COLO829 (cell line): ENCODE measurements at places on chromosomes 5 and 9.
A peak's percentile ranks its signal among the peaks of the same experiment; 100 is the strongest.

GRCh38 chr9:137453643-137454081 is 5.5 kb downstream of the NSMF start:
- peak; percentile 71 for DNase-seq

GRCh38 chr9:5843794-5844471 is 11.0 kb upstream of the ERMP1 start:
- no peak for DNase-seq

DNA sequence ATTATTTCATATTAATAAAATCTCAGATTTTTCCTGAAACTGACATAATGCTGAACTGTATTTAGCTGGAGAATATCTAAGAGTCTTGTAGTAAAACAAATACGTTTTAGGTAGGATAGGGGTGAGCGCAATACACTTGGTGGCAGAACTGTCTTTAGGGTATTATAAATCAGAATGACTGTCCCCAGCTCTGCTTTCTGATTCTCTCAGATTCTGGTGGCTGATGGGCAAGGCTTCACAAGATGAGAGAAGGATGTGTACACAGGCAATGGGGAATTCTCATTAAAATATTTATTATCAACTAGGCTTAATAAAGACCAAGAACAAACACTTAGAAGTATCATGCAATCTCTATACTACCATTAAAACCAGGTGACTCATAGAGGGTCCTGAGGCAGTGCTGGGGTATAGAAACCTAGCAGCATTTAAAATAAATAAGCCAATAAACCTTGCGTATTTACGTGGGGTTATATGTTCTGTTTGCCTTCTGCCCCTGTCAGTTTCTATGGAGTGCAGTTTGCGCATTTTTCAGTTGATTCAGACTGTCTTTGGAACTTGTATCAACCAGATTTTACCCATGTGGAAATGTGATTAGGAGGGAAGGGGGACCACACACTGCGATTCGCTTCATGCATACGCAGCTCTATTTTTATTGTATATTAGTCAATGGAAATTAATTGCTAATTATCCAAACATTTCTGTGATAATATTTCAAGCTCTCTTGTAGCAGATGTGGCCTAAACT is 1150.7 kb upstream of the WWC1 start:
- no peak for DNase-seq

DNA sequence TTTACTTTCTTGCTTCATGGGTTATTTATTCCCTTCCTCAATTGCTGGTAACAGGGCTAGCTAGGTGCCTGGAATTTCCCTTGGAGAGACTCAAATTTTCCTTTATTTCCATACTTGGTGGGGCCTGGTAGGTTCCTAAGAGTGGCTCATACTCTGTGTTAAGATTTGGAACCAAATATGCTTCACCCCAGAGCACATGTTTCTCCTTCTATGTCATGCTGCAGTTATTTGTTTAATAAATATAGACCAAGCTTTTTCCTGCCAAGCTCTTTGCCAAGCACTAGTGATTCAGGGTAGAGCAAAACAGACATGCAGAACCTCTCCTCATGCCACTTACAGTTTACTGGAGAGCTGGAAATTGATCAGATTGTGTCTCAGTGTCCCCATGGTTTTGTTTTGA is 290.3 kb upstream of the SGCD start:
- DNase-seq = no peak

DNA sequence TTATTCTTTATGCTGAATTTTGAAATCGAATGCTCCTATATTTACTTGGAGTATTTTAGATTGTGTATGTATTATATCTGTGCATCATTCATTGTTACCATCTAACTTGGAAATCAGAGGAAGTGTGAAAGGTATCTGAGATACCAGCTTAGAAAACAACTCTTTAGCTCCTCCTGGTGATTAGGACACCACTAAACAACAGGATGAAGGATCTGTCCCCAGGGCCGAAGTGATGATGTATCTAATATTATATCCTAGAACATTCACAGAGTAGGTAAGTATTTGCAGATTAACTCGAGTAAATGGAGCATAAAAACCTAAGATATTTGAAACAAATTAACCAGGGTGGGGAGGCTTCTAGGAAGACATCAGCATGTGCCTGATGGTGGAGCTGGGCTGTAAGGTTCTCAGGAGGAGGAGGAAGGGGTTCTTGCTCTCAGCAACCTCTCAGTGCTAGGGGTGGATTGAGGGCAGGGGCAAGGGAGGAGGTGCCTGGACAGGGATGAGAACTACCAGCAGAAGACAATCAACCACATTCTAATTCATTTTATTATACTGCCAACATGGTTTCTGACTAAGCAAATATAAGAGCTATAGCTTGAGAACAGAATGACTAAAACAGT is 2.6 kb upstream of the NFIL3 start:
- peak; percentile 63 for DNase-seq

- no peak for DNase-seq
These were observed 155.3 kb downstream of the ISOC1 start for GRCh38 chr5:129249886-129250285.

- no peak for DNase-seq
These were observed 25.0 kb upstream of the MATR3 start for GRCh38 chr5:139268364-139269202.

DNA sequence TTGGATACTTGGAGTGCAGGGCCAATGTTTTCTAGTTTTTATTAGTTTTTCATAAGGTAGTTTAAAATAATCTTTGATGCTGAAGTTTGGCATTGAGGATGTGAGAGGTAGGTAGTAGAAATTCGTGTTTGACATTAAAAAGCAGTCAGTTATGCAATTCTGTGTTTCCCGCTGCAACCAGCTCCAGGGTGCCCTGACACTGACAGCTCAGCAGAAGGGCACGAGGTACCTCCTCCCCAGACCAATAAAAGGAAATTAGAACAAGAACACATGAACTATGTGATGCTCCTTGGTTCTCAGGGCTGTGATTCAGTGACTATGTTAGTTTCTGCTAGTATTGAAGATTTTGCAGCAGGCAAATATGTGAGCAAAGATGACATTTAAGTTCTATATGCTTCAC is 40.2 kb downstream of the NSUN2 start:
- no peak for DNase-seq

- no peak for DNase-seq
These were observed 156.4 kb downstream of the APBA1 start for GRCh38 chr9:69515810-69516209.

DNA sequence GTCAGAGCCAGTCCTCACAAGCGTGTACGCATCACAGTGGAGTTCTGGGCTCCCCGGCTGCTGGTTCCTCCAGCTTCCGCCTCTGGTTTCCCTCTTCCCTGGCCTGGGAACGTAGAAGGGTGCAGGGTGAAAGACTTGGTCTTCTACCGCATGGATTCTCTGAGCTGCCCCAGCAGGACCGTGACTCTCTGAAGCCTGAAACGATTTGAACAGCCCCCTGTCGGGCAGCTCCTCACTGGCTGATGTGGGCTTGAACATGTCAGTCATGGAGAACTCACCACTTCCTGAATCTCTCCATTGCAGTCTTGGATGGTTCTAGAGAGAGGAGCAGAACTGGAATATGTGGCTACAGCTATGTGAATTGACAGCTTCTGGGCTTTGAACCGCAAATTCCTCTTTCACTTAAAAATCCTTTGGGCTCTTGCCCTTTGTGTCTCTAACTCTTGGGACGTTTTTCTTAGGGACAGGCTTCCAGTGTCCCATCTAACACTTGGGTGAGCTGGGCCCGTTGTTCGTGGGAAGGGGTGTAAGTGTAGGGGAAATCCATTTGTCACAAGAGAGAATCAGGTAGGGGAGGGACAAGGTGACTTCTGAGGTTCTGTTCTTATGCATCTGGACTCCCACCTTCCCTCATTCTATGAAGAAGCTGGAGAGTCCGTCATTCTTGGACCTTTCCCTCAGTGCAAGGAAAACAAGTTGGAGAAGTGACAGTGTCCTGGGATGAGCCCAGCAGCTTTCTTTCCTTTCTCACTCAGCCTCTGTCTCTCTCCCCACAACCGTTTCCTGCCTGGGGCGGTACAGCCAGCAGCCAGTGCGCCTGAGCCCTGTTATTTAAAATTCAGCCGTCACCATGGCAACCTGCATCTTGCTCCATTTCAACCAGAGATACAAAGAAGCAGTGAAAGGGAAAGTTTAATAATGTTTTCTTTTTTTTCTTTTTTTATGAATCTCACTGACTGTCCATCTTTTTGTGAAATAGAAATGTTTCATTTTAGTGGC is 84.7 kb downstream of the PTTG1 start:
- DNase-seq = no peak

GRCh38 chr9:6910032-6910431 is 152.3 kb downstream of the KDM4C start:
- no peak for DNase-seq

DNA sequence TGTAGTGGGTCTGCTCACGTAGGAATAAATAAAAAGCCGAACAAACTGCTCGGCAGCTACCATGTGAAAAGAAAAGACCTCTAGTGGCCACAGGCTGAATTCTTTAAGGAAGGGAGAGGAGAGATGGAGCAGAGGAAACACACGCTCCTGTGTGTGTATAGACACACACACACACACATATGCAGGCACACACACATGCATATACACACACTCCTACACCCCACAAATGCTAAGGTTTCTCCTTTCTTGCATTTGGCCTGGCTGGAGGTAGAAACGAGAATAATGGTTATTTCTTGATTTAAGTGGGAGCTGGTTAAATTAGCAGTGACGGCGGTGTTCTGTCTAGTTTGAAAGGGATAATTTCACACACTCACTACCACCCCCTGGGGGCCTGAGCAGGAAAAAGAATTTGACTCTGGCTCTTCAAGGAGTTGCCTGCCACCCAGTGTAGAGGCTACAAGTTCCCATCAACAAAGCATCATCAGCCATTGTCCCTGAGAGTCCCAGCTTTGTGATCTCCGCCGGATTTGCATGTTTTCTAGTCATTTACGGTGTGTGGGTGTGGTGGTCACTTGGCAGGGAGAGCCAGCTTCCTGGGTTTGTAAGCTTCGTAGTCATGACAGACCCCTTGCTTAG is at the start of gene INSYN2B:
Gene INSYN2B (minus strand): TSS at position 78 of the 636 bp plus-strand sequence. CDS start 96,597 bp downstream, outside the sequence.
- DNase-seq = peak; percentile 69

DNA sequence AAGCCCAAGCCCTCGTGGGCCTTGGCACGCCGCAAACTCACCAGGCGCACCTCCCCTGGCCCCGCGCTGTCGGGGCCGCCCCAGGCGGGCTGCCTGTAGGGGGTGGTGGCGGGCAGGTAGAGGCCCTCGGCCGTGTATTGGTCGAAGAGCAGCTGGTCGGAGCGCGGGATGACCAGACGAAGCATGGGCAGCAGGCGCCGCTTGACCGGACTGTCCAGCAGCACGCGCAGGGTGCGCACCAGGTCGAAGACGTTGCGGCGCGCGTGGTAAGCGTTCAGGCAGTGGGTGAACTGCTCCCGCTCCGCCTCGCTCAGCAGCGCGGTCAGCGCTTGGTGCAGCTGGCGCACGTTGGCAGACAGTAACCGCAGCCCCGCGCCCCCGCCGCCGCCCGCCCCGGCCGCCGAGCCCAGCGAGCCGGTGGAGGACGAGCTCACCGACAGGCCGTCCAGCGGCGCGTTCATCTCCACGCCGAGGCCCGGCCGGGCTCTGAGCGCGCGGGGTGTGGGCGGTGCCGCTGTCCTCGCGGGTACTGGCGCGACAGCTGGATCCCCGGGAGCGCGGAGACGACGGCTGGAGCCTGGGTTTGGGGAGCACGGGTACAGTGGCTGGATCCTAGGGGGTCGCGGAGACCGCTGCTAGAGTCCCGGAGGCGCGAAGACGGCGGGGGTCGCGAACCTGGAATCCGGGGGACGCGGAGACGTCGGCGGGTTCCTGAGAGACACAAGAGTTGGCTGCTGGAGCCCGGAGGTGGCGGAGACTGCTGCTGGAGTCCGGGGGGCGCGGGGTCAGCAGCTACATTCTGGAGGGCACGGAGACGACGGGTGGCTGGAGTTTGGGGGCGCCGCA is 709 bp downstream of the WHRN start:
- no peak for DNase-seq

GRCh38 chr5:148913985-148914431 is 87.6 kb downstream of the ADRB2 start:
- DNase-seq = peak; percentile 26

GRCh38 chr9:37954581-37954981 is 50.7 kb upstream of the SLC25A51 start:
- no peak for DNase-seq

DNA sequence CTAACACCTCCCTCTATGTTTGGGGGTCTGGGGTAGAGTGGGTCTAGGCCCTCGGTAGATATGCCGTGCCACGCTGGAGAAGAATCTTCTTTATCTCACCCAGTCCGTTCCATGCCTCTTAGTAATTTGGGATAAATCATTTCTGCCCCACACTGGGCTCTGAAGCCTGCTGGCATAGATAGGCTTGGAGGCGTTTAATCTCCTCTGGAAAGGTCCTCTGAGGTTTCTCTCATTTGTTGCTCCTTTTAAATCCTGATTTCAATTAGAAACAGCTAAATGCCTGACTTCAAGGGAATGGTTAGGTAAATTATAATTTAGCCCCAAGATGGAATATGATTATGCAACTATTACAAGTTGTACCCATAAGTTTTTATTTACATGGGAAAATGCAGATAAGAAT is 57.8 kb upstream of the AKNA start:
- DNase-seq = no peak

DNA sequence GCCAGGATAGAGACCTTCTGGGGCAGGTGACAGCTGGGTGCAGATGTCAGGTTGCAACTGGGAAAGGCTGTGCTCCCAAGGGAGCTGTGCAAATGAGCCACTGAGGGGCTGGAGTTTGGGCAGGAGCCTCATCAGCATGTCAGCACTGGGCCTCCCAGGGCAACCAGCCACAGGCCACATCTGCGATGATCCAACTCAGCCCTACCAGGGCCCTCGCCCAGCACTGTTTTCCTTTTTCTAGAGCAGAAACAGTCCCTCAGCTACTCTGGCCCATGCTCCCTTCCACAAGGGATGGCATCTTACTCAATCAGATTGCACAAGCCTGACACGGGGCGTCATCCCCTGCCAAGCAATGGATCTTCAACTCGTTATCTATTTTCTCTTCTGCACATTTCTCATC is 24.8 kb downstream of the NIPAL4 start:
- DNase-seq = no peak

DNA sequence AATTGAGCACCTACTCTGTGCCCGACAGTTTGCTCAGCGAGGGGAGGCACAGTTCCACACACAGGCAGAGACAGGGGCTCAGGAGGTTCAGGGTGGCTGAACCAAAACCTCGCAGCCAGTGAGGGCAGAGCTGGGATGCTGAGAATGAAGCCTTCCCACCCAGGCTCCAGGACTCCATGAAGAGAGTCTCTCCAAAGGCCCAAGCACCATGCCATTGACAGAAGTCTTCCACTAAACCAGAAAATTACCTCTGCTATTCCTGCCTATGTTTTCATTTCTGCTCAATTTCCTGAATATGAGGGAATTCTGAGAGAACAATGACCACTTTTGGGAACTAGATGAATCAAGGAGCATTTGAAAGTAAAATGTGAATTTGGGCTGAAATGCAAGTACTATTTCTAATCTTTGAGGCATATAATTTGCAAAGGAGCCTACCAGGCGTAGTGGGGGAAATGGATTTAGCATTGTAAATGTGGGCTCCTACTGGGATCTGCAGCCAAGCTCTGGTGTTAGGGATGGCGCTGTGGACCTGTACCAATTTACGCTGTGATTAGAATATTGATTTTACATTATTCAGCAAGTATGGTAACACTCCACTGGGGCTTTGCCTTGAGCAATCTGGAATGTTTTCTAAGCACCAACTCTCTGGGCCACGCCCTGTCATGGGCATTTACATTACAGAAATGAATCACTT is 91.9 kb downstream of the DRD1 start:
- DNase-seq = no peak
